CD4-positive, CD25-positive, alpha-beta regulatory T cell (primary cell): ENCODE measurements at places on chromosomes 16 and 17.
A peak's percentile ranks its signal among the peaks of the same experiment; 100 is the strongest.

- H3K4me1 ChIP-seq = no peaks in the 10 kb centered on the region
- no peaks in the 10 kb centered on the region for H3K36me3 ChIP-seq
- no peak overlapping the region for H3K4me3 ChIP-seq
- no peak overlapping the region for H3K27ac ChIP-seq
- peak; percentile 10 for DNase-seq
- H3K27me3 ChIP-seq = no peaks in the 10 kb centered on the region
These were observed 10.2 kb upstream of the SEC14L5 start for GRCh38 chr16:4947722-4948503.

DNA sequence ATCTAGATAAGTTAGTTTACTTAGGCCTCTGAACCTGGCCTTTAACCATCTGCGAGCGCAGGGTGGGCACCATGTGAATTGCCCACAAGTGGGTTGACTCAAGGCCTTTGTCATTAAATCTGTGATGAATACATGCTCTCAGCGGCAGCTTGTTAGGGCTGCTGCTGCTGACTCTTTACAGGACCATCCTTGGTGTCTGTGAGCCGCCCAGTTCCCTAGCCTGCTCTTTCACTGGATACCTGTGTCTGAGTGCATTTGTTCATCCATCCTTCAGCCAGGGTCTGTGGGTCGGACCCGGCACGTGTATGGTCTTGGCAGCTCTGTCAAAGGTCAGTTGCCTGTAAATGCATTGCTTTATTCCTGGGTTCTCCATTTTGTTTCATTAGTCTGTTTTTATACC is 321.3 kb downstream of the CNTNAP4 start:
- H3K4me3 ChIP-seq = no peak overlapping the region
- no peak for DNase-seq
- H3K36me3 ChIP-seq = no peaks in the 10 kb centered on the region
- no peak overlapping the region for H3K27ac ChIP-seq
- H3K4me1 ChIP-seq = no peaks in the 10 kb centered on the region

GRCh38 chr17:51954232-51954765 is 204.2 kb downstream of the CA10 start:
- H3K27ac ChIP-seq = no peak overlapping the region
- peaks cover 3% of the 10 kb centered on the region for H3K27me3 ChIP-seq
- no peaks in the 10 kb centered on the region for H3K36me3 ChIP-seq
- DNase-seq = no peak
- H3K4me1 ChIP-seq = no peaks in the 10 kb centered on the region
- no peak overlapping the region for H3K4me3 ChIP-seq

- H3K36me3 ChIP-seq = no peaks in the 10 kb centered on the region
- H3K4me1 ChIP-seq = no peaks in the 10 kb centered on the region
- H3K27me3 ChIP-seq = no peaks in the 10 kb centered on the region
These were observed 45.7 kb upstream of the MRPS23 start for GRCh38 chr17:57895382-57896060.

DNA sequence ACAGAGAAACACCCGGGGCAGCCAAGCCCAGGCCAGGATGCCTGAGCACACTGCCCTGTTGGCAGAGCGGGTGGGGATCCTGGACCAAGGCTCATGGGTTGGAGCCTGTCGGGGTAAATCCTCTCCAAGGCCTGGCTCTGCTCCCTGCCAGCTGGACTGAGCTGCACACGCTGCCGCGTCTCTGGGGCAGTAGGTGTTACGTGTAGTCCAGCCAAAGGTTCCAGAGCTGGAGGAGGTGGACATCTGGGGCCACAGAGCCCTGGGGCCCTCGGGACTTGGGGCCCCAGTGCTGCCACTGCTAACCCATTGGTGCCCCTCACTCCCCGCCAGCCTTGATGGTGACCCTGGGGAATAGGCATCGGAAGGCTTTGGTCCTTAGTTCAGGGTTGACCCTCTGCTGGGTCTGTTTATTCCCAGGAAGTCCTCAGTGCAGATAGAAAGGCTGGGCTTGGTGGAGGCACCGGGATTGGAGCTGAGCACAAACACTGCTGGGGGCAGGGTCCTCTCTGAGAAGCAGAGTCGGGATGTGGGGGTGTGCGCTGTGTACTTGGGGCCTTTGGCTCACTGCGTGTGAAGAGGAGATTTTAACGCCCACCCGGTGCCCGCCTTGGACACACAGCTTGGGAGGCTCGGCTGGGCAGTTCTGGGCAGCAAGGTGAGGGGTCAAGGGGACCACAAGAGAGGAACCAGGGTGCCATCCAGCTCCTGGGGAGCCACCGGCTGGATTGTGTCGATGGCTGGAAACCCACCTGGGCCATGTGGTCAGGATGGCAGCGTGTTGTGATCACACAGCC is 16.3 kb upstream of the CBX4 start:
- no peaks in the 10 kb centered on the region for H3K36me3 ChIP-seq
- peaks cover 3% of the 10 kb centered on the region for H3K4me1 ChIP-seq
- H3K4me3 ChIP-seq = no peak overlapping the region
- H3K27me3 ChIP-seq = peaks cover 2% of the 10 kb centered on the region
